ENCODE measurements at places on chromosomes 13 and 19.

GRCh38 chr13:31818236-31818635 is 78.9 kb downstream of the RXFP2 start:
- no peak for DNase-seq

GRCh38 chr19:48635263-48635965 is 1.8 kb downstream of the DBP start:
- peak; percentile 51 for DNase-seq

DNA sequence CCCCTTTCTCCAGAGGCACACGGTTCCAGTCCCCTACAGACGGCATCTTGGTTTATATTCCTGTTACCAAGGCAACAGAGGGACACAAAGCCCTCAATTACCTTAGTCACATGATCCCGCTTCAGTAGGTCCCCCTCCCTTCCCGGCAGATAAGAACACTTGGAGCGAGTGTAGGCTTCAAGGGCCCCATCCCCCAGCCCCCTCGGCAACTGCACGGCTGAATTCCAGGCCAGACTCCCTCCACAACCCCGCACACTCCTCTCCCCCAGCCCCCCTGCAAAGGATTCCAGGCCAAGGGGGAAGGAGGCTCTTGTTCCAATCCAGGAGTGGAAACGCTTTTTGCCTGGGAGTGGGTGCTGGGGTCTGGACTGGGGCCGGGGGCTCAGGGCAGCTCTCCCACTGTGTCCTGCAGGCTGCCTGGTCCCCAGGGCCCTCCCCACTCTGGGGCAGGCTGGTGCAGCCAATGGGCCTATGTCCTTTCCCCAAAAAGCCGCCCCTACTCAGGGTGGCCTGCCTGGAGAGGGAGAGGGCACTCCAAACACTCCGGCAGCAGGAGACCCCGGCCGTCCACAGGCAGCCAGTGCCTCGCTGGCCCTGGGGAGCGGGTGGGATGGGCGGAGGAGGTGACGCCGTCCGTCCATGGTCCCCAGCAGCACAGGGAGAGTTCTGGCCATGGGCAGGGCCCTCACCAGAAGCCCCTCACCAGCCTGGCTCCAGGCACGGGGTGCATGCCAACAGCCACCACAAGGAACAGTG is 62.6 kb downstream of the MLLT1 start:
- no peak for DNase-seq

- no peak for DNase-seq
Measured at GRCh38 chr19:1705367-1705766, 47.9 kb upstream of the ONECUT3 start.

GRCh38 chr19:2624537-2625091 is 77.9 kb downstream of the GNG7 start:
- DNase-seq: no peak

GRCh38 chr13:46683676-46684260 is 113.2 kb downstream of the ESD start:
- no peak for DNase-seq

DNA sequence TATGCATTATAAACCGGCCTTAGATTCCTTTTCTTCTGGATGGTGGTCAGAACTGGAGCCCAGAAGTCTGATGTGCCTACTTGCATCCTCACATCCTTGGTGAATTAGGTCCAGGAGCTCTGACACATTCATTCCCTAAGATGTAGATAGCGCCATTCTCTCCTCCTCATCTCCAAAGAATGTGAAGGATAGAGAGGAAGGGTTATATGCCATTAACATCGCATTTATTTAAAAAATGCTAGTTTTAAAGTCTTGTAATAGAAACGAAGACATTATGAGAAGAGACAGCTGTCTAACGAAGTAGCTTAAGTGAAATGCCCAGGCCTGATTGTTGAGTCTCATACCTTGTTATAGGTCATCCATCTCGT is 9.7 kb downstream of the MBNL2 start:
- DNase-seq: no peak

DNA sequence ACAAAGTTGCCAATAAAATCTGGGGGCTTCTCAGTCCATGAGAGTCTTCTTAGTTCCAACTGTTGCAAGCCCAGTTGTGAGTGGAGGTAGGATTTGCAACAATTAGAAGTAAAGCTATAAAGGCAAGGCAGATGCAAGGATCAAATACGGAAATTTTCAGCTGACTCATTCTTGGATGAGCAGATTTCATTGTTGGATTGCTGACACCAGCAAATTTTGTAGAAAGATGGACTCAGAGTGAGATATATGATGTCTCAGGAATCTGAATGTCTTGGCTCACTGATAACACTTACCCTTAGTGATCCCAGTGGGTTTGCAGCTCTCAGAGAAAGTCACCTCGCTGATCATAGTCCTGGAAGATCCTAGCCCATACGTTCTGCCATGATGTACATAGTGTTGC is 209.0 kb downstream of the GPC6 start:
- no peak for DNase-seq

DNA sequence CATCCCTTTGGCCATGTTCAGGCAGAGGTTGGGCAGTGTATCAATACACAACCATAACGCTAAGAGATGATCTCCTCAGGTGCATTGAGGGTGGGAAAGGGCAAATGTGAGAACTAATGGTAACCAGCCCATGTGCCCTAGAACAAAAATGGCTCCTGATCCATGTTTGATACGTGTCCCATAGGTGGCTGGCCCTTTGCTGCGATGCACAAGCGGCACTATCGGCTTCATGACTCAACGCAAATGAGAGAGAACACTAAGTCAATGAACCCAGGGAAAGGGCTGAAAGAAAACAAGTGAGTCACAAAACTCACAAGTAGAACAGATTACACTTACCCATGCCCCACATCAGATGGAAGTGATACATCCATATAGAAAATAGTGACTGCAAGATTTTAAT is 201.7 kb downstream of the ABCC4 start:
- DNase-seq: no peak

- DNase-seq: no peak
Measured at GRCh38 chr13:32824675-32825074, 191.5 kb upstream of the KL start.

GRCh38 chr13:30721936-30722335 is 13.4 kb upstream of the ALOX5AP start:
- no peak for DNase-seq

GRCh38 chr19:39413272-39413910 is 922 bp downstream of the PLEKHG2 start:
- DNase-seq: no peak

- no peak for DNase-seq
Measured at GRCh38 chr13:110341445-110342244, 34.6 kb downstream of the COL4A2 start.

DNA sequence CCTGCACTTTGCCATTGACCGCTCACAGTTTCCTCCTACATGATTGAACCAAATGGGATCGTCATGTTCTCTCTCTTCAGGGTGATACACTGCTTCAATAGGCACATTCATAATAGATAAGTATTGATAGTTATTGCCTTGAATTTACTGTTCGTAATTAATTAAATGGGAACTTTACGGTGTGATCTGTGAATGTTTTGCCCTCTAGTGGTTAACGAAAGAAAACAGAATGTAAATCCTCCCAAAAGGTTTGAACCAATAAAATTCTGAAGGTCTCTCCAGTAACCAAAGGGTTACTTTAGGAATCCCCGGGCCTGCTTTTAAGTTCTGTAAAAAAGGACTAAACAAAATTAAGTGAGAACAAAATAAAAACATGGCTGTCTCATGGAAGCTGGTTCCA is 389.3 kb downstream of the DACH1 start:
- no peak for DNase-seq

DNA sequence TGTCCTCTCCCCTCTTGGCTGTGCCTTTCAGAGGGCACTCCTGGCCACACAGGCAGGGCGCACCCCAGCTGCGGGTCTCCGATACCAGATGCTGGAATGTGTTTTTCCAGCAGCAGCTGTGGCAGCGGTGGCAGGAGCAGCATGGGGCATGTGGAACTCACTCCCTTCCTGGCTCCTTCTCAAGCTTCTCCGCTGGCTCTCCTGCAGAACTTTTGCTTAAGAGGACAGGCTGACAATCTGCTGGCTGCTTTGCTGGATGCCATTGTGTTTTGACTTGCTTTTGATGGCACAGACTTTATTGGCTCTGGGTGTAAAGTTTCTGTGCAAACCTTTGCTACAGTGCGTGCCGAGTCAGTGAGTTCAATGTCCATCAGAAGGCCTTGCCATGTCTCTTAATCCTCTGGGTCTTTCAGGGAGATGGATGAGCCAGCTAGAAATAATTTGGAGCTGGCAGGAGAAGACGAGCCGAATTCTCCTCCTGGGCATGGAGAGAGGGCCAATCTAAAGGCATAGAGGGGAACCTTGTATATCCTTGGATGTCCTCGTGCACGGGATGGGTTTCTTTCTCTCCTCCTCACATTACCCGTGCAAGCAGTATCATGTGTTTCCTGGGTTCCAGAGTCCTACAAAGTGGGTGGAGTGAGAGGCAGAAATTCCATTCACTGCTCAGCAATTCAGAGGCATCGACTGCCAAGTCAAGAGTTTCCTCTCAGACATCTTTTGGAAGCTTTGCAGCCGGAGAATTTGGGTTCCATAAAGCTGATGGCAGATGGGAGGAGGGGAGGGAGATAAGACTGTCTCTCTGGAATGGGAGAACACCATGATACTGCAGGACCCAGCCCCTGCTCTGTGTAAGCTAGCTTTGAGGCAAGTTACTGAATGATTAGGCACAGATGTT is 231.2 kb downstream of the FGF9 start:
- DNase-seq: no peak

DNA sequence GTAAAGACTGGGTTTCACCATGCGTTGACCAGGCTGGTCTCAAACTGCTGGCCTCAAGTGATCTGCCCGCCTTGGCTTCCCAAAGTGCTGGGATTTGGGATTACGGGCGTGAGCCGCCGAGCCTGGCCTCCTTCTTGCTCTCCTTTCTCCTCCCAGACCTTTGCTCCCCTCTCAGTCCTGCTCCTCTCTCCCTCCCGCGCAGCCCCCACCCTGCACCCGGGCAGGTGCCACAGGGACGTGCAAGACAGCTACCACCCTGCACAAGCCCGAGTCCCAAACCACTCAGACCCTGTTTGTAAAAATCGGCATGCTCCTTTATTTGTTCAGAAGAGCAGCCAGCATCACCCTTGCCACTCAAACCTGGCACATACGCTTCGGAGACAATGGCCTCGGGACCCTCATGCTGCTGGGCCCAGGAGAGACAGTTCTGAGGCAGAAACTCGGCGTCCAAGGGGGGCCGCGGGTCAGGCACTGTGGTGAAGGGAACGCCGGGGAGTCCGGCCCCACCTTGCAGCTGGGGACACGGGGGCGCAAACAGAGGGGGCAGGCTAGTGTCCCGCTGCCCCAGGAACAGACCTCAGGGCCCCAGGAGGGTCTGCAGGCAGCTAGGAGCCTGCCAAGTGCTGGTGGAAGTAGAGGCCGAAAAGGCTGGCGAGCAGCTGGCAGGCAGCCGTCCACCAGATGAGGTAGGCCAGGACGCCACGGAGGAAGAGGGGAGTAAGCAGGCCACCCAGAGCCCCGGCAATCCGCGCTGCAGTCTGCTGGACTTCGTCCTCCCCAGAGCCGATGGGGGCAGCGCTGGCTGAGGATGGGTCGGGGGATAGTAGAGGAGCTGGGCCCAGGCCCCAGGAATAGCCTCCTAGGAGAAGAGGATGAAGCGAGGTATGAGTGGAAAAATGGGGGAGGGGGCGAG is 18.7 kb downstream of the TMEM161A start:
- DNase-seq: no peak

DNA sequence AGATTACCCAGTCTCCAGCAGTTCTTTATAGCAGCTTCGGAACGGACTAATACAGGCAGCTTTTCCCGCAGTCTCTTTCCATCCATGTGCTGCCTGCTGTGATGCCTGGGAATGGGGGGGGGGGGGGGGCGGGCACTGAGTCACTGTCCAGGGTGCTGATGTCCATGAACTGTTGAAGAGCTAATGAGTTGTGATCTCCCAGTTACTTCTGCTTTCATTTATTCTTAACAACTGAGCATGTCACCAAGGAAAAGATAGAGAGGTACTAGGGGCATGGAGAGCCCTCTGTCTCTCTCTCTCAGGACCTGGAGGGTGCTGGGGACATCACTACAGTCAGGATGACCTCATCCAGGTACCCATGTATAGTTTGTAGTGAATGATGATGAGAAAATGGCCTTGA is 20.3 kb upstream of the CEACAM1 start:
- no peak for DNase-seq

GRCh38 chr13:58933475-58933874 is 1230.3 kb downstream of the DIAPH3 start:
- no peak for DNase-seq

GRCh38 chr19:7788933-7789323 is 25.9 kb downstream of the CLEC4M start:
- DNase-seq: no peak

DNA sequence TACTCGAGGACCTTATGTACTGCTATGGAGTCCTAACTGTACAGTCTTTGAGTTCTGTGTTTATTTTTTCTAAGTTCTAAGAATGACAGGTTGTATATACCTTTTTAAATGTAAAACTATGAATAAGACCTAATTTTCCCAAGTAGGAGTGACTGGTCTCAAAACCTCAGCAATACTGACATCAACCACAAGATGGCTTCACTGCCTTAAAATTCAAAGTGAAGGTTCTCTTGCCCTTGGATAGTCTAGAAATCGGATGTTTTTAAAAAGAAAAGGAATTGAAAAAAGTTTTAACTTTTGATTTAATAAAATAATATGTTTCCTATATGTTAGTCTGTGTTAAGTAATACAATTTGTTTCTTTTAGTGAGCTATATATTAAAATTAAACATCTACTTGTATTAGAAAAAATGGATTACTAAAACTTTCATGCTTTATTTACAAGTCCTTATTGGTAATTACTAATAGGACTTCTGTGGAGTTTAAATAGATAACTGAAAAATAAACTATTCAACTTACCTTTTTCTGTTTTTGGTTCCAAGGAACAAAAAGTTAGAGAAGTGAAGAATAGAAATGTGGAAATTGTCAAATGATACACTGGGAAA is 52.0 kb downstream of the TDRD3 start:
- no peak for DNase-seq

- no peak for DNase-seq
Measured at GRCh38 chr19:54606230-54606629, 12.8 kb downstream of the LILRA1 start.

- DNase-seq: no peak
Measured at GRCh38 chr19:944663-945241, 18.9 kb downstream of the ARID3A start.
